Trophoblast cell (in vitro differentiated cells and primary cell): ENCODE measurements at places on chromosomes 13 and 19.

DNA sequence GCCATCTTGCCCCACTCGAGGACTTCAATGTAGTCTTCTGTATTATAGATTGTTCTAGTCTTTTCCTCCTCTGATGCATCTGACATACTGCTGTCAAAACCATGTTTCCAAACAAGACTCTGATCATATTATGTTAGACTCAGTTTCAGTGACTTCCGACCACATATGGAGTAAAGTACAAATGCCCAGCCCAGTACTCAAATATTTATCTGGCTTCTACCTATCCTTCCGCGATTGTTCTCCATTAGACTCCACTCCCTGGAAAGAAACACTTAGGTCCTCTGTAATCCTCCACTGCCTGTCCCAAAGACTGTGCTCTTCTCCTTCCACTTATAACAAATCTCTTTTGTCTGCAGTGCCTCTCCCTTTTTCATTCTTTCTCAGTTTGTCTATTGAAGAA lies 439.5 kb downstream of the EFNB2 start:
- DNase-seq, result no peak

DNA sequence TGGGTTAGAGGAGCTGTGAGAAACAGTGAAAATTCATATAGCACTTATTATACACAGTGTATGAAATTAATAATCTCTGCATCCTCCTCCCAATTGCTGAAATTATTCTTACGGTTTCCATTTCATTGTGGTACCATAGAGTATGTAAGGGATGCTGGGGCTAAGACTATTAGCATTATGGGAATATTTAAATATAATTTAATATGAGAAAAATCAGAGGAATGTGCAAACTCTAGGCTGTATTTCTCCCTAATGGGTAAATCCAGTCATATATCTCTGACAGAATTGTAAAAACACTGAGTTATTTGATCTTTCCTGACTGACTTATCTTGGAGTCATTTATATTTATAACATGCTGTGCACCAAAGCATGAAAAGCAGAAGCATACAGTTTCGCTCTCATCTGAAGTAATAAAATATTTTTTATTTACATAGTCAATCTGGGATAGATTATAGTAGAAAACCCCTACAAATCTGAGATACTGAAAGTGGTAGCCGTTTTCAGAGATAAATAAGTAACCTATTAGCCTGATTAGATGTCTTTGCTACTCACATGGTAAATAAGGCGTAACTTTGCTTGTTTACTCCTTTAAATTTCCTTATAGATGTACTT lies 34.9 kb downstream of the LRCH1 start:
- no peak for DNase-seq

DNA sequence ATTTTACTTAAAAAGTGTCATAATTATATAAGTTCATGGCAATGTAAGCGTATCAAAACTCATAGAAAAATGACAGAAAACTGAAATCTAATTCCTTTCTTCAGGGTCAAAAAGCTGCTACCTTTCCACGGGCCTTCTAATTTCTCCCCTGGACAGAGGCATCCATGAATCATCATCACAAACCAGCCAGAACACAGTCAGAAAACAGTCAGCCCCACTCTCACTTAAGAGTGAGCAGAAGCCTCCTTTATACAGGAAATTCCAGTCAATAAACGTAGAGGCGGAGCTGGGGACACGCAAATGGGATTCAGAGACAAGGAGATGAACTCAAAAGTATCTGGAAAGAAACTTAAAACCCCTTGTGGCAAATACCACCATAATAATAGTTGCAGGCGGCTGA lies 54.2 kb upstream of the ABCC4 start:
- no peak for DNase-seq

DNA sequence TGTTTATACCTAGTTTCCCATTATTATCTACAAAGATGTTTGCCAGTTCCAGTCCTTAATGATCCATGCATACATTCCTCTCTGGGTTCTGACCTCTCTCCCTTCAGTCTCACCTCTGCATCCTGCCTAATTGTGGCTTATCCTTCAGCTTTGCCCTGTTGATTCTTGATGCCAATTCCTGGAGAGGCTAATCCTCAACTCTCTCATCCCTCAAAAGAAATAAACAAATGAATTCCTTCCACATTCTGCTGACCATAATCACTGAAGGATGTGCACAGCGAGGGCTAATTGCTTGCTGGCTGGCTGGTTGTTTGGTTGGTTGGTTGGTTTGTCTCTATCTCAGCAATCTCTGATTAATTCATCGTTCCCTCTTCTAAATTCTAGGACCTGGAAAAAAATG lies 113.8 kb downstream of the IRS2 start:
- DNase-seq, result no peak

- peak; percentile 68 for DNase-seq
Measured at GRCh38 chr19:4089400-4089908, 22.8 kb upstream of the ZBTB7A start.

- peak; percentile 99 for DNase-seq
Measured at GRCh38 chr19:51367565-51368365, 1.0 kb downstream of the CLDND2 start.

DNA sequence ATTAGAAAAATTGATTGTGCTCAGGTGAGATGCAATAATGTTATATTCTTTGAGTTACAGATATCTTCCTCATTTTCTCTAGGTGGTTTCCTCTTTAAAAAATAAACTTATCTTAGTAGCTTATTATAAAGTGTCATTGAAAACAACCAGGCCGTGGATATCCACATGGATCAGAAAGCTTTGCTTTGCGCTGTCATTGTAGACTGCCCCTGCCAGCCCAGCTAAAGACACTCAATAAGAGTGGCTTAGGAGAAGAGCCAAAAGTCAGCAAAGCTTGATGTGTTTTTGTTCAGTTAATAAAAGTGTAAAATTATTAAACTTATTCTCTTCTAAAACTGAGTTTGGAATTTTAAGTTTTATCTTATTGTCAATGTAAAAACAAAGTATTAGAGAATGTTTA lies 34.4 kb downstream of the TPP2 start:
- DNase-seq, result no peak

GRCh38 chr19:39223703-39224279 lies 19.7 kb upstream of the SYCN start:
- peak; percentile 12 for DNase-seq

- no peak for DNase-seq
Measured at GRCh38 chr19:308471-309205, 17.4 kb upstream of the PLPP2 start.

GRCh38 chr13:105127732-105128131 lies 1407.7 kb downstream of the EFNB2 start:
- DNase-seq, result no peak
